ENCODE measurements at places on chromosomes 13 and 19.

DNA sequence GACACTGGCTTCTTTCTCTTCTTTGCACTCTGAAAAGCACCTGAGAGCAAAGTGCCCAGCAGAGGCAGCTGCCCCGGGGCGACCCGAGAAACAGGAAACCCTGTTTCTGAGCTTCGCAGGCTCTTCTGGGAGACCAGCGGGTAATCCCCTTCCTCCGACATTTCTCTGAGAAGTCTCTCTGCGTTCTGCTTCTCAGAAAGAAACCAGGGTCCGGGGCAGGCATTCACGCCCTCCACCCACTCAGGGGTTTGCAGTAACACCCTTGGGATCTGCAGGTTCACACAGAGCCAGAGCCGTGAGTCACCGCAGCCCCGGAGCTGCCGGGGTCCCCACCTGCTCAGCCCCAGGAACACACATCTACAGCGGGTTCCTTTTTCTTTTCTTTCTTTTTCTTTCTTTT, 86.0 kb downstream of the GADD45B start:
- no peak for DNase-seq

DNA sequence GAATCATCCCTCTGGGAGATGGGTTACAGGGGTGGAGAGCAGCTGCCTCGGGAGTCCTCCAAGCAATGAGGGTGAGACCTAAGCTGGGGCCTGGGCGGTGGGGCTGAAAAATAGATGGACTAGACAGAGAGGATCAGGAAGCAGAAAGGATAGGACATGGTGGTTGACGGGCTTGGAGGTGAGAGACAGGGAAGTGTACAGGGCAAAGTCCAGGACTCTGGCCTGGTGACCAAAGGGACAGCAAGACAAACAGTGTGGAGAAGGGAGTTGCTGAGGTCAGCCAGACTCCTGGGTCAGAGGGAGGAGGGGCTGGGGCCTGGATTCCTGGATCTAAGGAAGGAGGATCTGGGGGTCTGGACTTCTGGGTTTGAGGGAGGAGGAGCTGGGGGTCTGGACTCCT, 5.5 kb downstream of the PHLDB3 start:
- DNase-seq: no peak

- no peak for DNase-seq
Measured at GRCh38 chr13:74037762-74038161, 96.4 kb downstream of the KLF12 start.

DNA sequence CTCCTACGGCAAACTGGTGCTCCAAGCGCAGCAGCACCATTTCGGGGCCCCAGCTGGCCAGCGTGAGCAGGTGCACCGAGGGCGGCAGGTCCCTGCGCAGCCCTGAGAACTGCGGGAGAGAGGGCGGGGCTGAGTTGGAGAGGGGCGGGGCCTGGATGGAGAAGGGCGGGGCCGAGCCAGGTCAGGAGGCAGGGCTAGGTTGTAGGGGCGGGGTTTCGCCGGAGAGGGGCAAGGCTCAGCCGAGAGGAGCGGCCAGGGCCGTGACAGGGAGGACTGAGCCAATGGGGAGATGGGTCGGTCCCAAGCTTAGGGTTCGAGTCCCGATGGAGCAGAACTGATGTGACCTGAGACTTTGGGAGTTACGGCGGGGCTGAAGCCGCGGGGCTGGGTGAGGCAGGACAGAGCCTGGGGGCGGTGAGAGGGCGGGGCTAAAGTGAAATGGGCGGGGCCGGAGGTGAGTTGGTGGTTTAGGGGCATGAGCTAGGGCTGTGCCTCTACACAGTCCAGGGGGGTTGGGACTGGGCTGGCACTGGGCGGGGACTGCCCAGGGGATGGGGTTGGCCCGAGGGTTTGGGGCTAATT, 19.0 kb downstream of the MAN2B1 start:
- no peak for DNase-seq

- no peak for DNase-seq
Measured at GRCh38 chr13:72390909-72391308, 336.5 kb downstream of the MZT1 start.

DNA sequence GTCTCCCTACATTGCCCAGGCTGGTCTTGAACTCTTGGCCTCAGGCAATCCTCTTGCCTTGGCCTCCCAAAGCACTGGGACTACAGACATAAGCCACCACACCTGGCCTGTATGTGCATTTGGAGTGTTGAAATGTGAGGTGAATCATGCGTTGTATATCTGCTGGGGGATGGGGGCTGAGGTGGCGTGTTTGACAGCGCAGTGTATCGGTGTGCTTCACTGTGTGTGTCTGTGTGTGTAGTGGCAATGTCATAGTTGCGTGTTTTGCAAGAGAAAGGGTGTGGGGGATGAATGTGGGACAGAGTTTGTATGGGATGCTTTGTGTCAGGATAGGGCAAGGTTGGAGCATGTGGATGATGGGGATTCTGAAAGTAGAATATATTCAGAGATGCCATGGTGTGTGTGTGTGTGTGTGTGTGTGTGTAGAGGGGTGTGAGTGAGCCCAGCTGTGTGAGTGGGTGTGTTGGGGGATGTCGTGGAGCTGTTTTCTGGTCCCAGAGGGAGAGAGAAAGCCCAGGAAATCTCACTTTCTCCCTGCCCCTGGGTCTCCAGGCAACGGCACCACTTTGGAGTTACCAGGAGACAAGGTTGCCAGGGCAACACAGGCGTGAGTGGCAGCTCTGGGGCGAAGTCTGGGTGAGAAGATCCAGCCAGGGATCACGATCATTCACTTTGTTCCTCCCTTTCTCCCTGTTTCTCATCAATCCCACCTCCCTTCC, 1.1 kb upstream of the SWSAP1 start:
- no peak for DNase-seq

DNA sequence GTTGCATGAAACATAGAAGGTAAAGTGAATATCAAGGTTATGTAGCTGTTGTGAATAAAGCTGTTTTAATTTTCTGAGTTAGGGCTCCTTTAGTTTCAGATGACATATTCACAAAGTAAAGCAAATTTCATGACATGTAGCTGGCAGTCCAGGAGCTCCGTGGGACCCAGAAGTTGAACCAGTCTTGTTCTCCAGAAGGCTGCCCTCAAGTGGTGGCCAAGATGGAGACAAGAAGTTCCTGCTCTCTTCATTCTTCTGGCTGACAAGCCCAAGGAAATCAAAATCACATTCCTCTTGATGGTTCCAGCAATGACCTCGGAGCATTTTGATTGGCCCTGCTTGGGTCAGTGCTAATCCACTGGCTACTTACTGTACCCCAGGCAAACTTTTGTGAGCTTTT, 128.7 kb downstream of the LIG4 start:
- no peak for DNase-seq

GRCh38 chr19:34490141-34490766, 8.7 kb downstream of the WTIP start:
- no peak for DNase-seq

DNA sequence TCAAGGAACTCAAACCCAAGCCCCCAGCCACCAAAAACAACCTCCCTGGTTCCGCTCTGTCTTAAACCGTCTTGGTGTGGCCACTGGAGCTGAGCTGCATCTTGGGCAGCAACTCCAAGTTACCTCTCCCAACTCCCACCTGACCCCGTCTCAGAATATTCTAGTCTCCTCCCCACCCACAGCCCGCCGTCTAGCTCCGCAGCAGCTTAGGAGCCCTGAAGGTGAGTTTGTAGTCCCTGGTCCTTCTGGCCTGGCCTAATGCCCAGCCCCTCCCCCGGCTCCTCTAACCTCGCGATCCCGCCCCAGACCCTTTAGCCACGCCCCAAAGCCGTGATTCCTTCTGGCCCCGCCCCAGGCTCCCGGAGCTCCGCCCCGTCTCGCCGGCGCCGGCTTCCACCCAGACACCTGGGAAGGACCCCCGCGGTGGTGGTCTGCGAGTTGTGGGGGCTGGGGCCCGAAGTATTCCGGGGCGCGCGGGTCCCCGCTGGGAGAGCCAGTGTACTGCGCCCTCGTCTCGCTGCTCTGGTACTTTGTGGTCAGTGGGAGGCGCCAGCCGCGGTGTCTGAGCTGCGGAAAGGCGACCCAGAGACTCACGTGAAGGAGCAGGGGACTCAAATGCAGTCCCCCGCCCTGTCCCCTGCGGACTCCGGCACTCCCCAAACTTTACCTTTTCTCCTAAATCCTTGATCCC, 2.5 kb upstream of the LHB start:
- no peak for DNase-seq
